Effector memory CD8-positive, alpha-beta T cell (primary cell): ENCODE measurements at places on chromosomes 7 and 10.

- no peak for DNase-seq
Observed at GRCh38 chr7:88322151-88322550, 15.5 kb upstream of the STEAP4 start.

GRCh38 chr10:1293636-1294435, 237.7 kb downstream of the WDR37 start:
- no peak for DNase-seq

DNA sequence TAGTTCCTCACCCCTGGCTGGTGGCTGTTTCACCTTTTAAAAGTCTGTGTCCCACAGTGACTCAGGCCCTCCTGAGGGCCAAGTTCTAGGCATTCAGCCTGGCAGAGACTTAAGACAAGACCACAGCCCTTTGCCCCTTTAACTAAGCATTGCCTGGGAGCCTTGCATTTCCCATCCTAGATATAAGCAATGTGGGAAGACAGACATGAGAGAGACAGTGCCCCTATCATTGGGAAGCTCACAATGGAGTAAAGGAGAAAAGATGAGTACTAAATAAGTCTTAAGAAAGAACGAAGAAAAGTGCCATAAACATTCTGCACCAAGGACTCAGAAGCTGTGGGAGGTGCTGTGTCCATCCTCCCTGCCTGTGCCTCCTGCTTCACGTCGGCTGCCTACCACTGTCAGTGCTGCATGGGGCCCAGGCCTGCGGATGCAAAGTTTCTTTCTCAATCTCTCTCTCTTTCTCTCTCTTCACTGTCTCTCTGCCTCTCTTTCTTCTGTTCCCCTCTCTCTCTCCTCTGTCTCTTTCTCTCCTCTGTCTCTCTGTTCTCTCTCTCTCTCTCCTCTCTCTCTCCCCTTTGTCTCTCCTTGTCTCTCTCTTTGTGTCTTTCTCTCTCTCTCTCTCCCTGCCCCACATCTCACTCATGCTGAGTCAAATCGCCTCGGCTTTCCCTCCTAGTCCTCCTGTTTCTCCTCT, 21.5 kb downstream of the GPRIN2 start:
- DNase-seq, result no peak

DNA sequence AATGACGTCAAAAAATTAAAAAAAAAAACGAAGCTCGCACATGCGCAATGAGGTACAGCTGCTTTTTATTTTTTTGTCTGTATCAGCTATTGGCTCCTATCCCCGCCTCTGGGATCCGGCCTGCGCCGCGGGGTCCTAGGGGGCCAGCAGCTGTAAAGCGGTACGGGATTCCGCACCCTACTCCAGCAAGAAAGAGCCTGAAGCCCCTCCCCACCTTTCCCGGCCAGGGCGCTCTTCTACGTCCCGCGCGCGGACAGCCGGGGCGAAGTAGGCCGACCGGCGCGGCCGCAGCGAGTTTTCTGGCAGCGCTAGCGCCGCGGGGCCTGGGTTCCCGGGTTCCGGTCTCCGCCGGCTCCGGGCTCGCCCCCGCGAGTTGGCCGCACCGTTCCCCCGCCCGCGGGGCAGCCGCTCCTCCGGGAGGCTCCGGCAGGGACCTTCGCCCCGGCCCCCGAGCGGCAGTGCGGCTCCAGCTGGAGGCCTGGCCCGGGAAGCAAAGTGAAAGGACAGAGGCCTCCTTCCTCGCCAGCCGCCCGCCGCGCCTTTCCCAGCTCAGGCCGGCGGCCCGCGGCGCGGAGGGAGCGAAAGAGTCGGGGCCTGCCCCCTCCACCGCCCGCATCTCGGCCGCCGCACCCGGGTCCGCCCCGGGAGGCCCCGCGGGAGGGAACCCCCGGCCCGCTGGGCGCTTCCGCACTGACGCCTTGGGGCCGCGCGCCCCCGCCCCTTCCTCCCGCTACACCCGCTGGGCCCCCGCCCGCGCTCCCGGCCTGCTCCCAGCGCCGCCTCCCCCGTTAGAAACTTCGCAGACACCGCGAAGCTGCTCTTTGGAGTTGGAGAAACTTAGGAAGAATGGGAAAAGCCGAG, 4.7 kb upstream of the SPAG6 start:
- DNase-seq, result peak; percentile 54

GRCh38 chr10:49500412-49500811, 38.5 kb downstream of the ERCC6 start:
- no peak for DNase-seq

DNA sequence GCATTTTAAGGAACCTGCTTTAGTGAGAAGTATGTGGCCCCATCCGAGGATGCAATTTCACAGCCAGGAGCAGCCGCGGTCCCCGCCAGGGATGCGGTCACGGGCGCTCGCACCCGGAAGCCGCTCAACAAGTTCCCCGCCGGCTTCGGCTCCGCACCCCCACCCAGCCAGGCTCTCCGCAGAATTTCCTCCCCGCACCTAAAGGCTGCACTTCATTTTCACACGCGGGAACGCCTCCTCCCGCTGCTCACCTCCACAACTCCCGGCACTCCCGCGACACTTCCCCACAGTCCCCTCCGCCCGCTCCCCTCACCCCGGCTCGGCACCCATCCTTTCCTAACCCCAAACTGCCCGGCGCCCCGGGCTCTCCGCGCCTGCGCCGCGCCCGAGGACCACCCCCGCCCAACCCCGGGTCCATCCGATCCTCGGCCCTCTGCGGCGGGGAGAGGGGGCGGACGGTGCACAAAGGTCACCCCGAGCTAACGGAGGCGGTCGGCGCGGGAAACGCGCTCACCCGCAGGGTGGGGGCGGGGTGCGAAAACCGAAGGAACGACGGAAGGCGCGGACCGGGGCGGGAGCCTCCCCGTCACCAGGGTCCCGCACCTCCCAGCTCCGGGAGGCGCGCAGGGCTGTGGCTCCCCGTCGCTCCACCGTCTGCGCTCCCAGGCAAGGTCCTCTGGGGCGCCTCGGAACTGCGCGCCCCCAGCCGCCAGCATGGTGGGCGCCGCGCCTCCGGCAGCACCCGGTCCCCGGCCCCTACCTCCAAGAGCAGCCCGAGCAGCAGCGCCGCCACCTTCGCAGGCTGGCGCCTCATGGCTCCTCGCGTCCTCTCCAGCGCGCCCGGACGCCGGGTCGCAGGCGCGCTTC, 558 bp downstream of the VOPP1 start:
- peak; percentile 64 for DNase-seq

- DNase-seq, result no peak
Observed at GRCh38 chr10:106866244-106866845, 298.2 kb downstream of the SORCS1 start.

DNA sequence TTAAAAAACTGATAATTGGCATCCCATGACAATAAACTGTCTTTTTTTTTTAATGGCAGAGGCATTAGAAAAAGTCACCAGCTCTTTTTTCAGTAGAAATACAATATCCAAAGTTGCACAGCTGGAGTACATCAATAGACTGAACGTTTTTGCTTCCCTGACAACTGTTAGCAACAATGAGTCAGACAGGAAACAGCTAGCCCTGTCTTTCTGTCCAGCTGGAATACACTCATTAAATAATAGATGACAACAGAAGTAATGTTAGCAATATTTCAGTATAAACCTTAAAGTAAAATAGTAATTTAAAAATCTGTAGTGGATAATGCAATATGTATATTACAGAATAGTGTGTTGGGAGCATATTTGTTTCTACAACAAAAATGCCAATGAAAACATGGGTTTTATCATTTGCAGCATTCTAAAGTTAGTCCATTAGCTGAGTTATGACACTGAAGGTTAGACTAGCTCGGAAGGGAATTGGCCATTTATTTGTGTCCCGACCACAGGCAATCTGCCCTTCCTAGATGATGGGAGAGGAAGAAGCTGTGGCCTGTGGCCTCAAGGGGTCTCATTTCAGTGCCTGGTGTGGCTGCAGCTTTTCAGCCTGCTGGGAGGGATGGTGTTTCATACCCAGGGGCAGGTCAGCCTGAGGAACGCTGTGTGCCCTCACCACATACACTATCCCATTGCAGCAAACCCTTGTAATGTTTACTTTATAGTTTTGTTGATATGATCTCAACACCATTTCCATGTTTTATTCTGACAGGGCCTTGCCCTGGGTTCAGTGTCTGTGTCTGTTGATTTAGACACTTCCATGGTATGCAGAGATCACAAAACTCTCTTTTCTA, 173.3 kb downstream of the SLC16A9 start:
- no peak for DNase-seq

- no peak for DNase-seq
Observed at GRCh38 chr10:126398924-126399323, 10.6 kb upstream of the ADAM12 start.

- no peak for DNase-seq
Observed at GRCh38 chr10:122014652-122015248, 25.8 kb downstream of the TACC2 start.

DNA sequence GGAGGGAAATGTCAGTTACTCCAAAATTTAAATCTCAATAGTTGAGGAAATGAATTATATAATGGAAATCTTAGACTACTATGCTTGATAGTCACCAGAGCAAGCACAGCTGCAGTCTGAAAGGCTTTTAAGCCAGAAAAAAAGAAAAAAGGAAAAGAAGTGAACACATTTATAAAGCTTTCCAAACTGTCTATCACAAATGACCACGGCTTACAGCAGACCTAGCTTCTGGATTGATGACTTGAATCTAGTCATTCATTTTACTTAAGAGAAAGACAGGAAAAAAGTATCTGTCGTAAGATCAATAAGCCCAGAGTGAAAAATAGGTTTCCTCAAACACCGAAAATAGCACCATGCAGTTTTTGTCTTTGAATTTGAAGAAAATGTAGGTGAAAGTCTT, 67.9 kb upstream of the OGDHL start:
- DNase-seq, result no peak

DNA sequence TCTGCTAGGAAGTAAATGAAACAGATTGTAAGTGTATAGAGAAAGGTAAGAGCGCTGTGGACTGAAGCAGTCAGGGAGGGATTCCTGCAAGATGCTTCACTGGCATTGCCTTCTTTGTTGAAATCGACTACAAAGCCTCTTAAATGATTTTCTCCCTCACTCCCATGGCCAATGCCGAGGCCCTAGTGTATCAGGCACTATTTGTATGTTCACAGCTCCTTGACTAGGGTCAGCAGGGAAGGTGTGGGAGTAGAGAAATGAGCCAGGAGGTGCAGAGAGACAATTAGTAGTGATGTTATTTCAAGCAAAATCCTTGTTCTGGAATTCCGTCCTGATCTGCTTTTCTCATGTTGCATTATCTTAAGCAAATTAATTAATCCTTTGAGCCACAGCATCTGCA, 22.9 kb upstream of the DUSP5 start:
- DNase-seq, result no peak

- DNase-seq, result peak; percentile 58
Observed at GRCh38 chr7:50418086-50418515, 32.0 kb downstream of the FIGNL1 start.

GRCh38 chr10:131041441-131041840, 270.1 kb downstream of the TCERG1L start:
- DNase-seq, result no peak

DNA sequence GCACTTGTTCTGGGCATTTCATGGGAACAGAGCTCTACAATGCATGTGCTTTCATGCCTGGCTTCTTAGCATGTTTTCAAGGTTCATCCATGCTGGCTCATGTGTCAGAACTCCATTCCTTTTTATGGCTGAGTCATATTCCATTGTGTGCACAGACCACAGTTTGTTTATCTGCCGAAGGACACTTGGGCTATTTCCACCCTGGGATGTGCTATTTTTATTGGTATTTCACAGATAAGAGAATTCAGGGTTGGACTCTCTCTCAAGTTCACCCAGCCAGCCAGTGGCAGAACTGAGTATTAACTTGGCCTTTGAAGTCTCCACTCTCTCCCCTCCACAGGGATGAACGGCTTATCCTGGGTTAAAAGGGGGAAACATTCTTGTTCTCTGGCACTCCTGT, 190.7 kb upstream of the GPR26 start:
- no peak for DNase-seq

DNA sequence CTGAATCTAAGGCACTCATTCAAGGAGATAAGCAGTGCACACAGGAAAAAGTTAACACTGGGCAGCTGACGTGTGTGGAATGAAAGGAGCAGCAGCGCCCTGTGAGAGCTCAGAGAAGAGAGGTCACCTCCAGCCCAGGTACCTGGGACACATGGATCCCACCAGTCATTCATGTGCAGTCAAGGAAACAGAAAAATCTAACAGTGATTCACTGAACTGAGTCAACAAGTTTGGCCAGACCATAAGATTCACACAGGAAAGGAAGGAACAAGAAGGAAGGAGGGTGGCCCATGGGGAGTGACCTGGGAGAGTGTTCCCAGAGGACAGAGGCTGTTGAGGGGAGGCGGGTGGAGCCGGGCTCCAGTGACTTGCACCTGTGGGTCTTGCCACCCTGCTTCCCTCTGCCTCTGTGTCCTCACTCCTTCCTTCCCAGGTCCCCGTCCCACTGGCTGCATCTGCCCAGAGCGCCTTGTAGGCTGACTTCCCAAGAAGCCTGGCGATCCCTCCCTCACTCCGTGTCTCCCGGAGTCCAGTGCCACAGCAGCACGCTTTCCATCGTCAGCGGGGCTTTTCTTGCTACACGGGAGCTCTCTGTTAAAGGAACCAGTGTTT, 27.7 kb downstream of the RNF32 start:
- no peak for DNase-seq

DNA sequence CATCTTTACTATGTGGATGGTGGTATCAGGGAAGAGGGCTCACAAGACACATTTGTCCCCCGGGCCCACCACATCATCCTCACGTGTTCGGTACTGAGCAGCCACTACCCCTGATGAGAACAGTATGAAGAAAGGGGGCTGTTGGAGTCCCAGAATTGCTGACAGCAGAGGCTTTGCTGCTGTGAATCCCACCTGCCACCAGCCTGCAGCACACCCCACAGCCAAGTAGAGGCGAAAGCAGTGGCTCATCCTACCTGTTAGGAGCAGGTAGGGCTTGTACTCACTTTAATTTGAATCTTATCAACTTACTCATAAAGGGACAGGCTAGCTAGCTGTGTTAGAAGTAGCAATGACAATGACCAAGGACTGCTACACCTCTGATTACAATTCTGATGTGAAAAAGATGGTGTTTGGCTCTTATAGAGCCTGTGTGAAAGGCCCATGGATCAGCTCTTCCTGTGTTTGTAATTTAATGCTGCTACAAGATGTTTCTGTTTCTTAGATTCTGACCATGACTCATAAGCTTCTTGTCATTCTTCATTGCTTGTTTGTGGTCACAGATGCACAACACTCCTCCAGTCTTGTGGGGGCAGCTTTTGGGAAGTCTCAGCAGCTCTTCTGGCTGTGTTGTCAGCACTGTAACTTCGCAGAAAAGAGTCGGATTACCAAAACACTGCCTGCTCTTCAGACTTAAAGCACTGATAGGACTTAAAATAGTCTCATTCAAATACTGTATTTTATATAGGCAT, 9.1 kb upstream of the CSGALNACT2 start:
- no peak for DNase-seq

- no peak for DNase-seq
Observed at GRCh38 chr10:100339236-100339635, 7.8 kb upstream of the SCD start.

GRCh38 chr10:64067009-64067606, 545.9 kb downstream of the REEP3 start:
- DNase-seq, result no peak

- no peak for DNase-seq
Observed at GRCh38 chr10:121205625-121206024, 354.5 kb downstream of the WDR11 start.

- DNase-seq, result no peak
Observed at GRCh38 chr7:25940086-25940906, 211.7 kb upstream of the NFE2L3 start.

GRCh38 chr7:151291206-151291605, 42.7 kb upstream of the SMARCD3 start:
- DNase-seq, result no peak

- DNase-seq, result no peak
Observed at GRCh38 chr10:62000037-62000603, 98.6 kb downstream of the ARID5B start.

GRCh38 chr7:151790830-151791620, 85.9 kb downstream of the PRKAG2 start:
- DNase-seq, result no peak
